ENCODE measurements at places on chromosomes 5 and 9.
A peak's percentile ranks its signal among the peaks of the same experiment; 100 is the strongest.

- no peak for DNase-seq
Measured at GRCh38 chr9:97473717-97474116, 27.7 kb upstream of the TMOD1 start.

DNA sequence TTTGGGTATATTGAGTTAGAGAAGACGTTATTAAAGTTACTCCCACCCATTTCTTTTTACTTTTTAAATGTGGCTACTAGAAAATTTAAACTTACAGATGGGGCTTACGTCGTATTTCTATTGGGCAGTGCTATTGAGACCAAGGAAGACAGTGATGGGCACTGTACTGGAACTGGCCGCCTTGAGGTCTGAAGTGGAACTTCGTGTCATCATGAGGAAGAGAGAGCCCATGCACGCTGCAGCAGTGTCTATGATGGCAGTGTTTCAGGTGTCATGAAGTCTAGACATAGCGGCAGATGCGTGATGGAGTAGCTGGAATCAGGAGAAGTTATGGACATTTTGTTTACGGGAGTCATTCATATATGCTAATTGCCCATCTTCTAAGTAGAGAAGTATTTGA lies 143.7 kb downstream of the LRRC70 start:
- DNase-seq: no peak

DNA sequence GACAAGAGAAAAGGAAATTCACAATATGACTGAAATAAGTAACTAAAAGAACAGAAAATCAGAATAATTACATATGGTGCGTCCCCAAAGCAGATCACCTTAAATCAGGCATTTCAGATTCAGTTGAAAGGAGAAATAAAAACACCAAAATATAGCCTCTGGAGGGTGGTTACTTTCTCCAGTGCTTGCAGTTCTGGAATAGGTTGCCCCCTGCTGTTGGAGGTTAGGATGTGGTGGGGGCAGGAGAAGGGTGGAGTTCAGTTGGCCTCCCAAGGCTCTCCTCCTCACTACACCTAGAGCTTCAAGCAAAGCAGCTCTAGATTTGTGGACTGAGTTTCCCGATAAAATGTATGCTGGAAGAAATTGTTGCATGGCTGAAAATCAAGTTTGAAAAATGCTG lies 338.2 kb upstream of the TLE4 start:
- DNase-seq: no peak

DNA sequence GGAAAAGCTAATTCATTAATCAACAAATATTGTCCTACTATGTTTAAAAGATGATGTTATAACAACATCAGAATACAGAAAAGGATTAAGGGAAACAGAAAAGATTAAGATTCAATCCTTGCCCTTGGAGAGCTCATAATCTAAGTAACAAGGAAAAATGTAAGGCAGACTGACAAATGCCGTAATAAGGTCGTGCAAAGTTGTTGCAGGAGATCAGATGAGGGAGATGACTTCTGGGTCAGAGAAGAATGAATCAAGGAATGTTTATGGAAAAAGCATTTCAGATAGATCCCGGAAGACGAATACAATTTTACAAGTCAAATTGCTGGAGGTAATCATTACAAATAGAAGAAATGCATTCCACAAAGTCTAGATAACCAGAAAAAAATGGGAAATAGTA lies 6.4 kb downstream of the ADAMTS6 start:
- no peak for DNase-seq

DNA sequence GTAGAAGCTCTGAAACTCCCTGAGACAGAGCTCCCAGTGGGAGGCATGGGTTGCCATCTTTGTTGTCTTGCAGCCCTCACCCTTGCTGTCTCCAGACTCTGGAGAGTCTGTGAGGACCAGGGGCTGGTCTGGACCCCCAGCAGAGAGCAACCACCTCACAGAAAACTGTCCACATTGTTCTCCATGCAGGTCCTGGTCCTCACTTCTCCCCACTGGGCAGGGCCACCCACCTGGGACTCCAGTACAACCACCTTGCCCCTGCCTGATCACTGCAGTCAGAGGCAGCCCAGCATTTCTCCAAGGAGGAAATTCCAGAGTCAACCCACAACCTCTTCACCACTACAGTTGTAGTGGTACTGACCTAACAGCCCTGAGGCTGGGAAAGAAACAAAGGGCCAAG lies 285.6 kb upstream of the RPS23 start:
- DNase-seq: no peak

DNA sequence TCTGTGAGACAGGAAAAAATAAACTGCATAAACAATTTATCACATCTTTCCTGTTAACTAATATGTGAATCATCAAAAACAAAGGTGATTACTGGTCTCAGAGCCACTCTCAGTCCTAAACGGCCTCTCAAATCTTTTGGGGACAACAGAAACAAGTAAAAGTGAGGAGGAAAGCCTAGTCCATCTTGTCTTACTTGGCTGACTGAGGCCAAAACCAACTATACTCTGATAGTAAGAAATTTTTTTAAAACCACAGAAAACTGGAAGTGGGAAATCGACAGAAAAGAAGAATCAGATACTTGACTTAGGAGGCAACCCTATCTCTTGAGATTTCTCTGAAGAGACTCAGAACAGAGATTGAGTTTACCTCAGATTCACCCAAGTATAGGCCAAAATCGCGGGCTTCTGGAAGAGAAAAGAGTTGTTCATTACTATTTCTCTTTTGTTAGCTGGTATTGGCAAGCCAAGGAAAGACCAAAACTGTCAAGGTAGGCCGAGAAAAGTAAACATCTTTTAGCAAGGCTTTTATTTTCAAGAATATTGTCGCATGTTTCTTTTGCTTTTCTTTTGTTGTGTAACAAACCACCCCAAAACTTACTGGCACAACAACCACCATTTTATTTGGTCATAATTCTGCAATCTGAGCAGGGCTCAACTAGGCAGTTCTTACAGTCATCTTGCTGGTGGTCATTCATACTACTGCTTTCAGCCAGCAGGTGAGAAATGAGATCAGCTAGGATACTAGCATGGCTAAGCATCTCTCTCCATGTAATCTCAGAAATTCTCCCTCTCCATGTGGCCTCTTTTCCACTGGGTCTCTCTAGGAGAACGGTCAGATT lies 46.1 kb downstream of the RFX3 start:
- DNase-seq: no peak

GRCh38 chr9:121861501-121862180 lies 210.2 kb downstream of the DAB2IP start:
- DNase-seq: peak; percentile 55

DNA sequence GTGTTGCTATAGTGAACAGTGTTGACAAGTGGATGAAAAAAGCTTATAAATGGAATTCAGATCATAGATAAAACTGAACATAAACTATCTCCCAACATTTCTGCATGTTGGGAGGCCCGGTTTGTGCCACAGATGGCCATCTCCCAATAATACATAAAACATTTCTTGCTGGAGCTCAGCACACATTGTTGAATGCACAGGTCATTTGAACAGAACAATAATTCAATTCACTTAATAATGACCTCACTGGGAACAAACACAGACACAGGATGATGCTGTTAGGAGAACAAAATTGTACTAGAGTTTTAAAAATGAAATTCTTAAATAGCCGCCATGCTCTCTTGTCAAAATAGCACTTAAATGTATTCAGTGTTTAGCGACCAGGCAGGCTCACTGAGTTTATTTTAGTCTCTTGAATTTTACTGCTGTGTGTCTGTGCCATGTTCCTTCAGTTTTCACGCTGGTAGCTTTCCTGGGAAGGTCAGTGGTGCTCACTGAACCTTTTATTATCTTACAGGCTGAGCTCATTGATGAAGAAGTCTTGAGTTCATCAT lies 85.0 kb upstream of the SSBP2 start:
- no peak for DNase-seq

GRCh38 chr9:103707181-103707580 lies 386.9 kb upstream of the SMC2 start:
- no peak for DNase-seq

DNA sequence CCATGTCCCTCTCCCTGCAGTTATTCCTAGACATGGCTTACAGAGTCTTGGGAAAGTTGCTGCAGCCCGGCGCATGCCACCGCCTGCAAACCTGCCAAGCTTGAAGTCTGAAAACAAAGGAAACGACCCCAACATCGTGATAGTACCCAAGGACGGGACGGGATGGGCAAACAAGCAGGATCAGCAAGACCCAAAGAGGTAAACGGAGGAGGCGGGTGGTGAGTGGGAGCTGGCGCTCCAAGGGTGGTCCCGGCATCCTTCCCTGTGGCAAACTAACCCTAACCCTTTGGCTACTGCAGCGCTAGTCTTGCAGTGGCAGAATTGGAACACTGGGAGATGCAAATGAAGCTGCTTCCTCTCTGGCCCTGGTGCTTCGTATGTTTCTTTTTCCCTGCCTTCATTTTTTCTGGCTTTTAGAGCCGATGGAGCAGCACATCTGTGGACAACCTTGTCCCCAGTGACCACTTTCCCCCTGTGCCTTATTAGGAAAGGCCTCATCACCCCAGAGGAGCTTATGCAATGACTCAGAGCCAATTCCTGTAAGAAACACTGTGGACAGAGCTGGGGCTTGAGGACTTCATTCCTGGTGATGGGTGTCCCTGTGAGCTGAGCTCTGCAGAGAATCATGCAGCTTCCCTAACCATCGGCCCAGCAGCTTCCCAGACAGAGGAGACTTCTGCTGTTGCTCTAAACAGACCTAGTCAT lies 38.9 kb downstream of the PRRC2B start:
- DNase-seq: no peak

- no peak for DNase-seq
Measured at GRCh38 chr5:93421987-93422401, 159.0 kb downstream of the NR2F1-AS1 start.

DNA sequence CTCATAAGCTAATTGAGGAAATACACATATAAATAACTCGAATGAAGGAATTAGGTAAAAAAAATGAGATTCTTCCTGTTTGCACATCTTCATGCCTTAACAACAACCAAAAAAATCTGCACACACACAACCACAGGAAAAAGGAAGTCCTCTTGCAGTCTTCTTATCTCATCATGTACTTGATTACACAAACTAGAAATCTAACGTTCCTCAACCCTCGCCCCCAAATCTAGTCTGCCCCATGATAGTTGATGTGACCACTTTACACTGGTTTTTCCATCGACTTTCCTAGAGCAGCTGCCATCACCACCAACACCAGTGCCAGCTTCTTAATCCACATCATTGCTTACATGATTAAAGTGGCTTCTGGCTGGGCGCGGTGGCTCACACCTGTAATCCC lies 31.2 kb upstream of the RNU6ATAC start:
- DNase-seq: no peak

- DNase-seq: no peak
Measured at GRCh38 chr9:94140791-94141790, 56.8 kb downstream of the PTPDC1 start.
